ENCODE measurements at places on chromosomes 5 and 9.

DNA sequence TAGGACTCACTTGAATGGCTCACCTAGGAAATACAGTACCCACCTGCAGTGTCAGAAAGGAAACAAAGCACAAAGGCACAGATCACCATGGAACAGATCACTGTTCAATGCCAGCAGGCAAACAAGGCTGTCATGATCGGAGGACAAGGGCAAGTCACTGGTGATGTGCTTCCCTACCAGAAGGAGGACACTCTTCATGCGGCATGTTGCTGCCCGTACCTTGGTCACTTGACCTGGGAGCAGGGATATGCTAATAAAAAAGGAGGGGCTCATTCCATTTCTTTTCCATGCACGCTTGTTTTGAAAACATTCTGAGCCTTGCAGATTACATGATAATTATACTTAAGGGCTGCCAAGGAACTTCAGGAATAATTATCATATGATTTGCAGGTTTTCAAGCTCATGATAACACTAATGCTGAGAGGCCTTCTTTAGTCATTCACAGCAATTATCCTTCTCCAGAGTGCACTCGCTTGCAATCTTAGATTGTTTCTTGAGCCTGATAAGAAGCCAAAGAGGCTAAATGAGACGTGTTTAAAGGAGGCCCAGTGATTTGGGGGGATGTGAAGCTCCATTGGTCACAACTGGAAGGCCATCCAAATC, 36.1 kb upstream of the STARD4 start:
- H3K4me1 ChIP-seq: peaks cover 9% of the 10 kb centered on the region
- no peak overlapping the region for H3K27ac ChIP-seq
- H3K27me3 ChIP-seq: peaks cover 29% of the 10 kb centered on the region
- H3K36me3 ChIP-seq: peaks cover 3% of the 10 kb centered on the region

DNA sequence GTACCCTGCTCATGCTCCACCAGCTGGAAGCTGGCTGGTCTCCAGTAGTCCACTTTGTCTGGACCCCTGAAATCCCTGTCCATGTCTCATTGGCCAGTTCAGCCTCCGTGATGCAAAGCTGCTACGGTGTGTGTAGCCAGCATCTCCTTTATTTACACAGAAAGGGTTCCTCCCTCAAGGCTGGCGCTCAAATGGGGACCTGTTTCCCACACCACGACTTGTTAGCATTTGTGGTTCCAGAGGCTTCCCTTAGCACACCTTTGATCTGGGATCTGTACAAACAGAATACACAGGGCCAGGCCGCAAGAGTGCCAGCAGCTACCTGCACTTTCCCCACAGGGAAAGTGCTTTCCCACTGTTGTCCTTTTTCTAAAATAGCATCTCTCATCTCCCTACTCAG, 5.7 kb upstream of the SMU1 start:
- H3K27ac ChIP-seq: no peak overlapping the region
- no peak overlapping the region for H3K4me3 ChIP-seq
- peaks cover 1% of the 10 kb centered on the region for H3K36me3 ChIP-seq
- no peaks in the 10 kb centered on the region for H3K27me3 ChIP-seq
- H3K4me1 ChIP-seq: peaks cover 15% of the 10 kb centered on the region

DNA sequence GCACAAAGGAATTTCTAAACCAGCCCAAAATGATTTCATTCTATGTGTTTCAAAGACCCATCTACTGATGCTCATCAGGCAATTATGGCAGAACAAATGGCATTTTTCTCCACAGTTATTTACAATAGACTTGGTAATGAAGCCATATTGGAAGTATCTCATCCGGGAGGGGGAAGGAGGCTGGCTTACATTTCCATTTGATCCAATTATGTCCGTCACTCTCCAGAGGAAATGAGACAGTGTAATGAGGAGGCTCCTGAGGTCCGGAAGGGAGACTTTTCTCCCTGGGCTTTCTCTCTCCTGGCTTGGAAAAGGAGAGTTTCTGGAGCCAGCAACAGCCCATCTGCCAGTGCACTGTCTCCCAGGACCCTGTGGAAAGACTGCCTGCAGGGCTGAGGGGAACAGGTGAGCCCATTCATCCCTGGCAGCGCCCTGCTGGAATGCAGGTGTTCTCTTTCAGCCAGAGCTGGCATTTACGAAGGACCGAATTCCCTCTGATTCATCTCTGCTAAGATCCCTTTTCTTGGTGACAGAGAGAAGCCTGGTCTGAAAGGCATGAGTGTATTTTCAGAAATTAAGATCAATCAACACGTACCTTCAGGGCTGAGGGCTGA, 54.9 kb upstream of the SAP30L start:
- H3K27ac ChIP-seq: no peak overlapping the region
- H3K4me3 ChIP-seq: no peak overlapping the region
- DNase-seq: no peak
- H3K27me3 ChIP-seq: no peaks in the 10 kb centered on the region
- peaks cover 4% of the 10 kb centered on the region for H3K36me3 ChIP-seq

DNA sequence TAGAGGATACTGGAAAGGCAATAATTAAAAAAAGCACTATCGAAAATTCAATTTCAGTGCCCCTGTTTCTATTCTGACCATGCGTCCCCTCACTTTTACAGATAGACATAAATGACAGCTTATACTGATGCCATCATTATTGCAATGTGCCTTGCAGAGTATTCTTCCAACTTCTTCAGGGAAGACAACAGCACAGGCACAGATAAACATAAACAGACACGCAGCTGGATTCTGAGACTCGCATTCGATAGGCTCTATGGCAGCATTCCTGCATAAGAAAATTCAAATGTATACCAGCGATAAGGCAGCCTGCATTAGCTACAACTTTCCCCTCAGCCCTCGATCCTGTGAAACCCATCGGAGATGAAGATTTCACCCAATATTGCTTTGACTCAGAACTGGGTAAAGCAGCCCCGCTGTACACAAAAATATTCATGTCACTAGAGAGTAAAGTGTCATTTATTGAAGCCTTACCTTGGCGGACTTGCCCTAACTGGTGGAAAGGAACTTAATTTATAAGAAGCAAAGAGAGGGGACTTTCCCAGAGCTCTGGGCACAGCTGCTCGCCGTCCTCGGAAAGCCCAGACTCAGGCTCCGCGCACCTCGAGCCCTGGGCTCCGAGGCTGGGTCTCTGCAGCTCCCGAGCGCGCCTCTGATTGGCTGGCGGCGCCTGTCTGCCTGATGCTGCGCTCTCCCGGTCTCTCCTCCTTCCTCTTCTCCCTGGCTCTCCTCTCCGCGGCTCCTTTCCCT, at the start of gene CDH18:
Gene CDH18, minus strand, starts transcription at position 589 of the 750 bp plus-strand sequence. CDS start 149,214 bp downstream, outside the sequence.
- H3K27ac ChIP-seq: no peak within 1 kb of the TSS
- no peak for DNase-seq
- H3K36me3 ChIP-seq: no peaks in the 10 kb centered on the region
- H3K4me1 ChIP-seq: no peaks in the 10 kb centered on the region
- no peak within 1 kb of the TSS for H3K4me3 ChIP-seq

- H3K4me3 ChIP-seq: no peak overlapping the region
- no peak for DNase-seq
- H3K36me3 ChIP-seq: no peaks in the 10 kb centered on the region
- no peak overlapping the region for H3K27ac ChIP-seq
Observed at GRCh38 chr5:113162208-113162607, 185.6 kb downstream of the DCP2 start.

GRCh38 chr5:162956570-162956969, 480.8 kb upstream of the CCNG1 start:
- H3K36me3 ChIP-seq: no peaks in the 10 kb centered on the region
- no peak overlapping the region for H3K4me3 ChIP-seq
- no peak for DNase-seq

GRCh38 chr9:114023961-114024360, 54.1 kb downstream of the AMBP start:
- H3K27ac ChIP-seq: no peak overlapping the region
- no peaks in the 10 kb centered on the region for H3K4me1 ChIP-seq
- no peak overlapping the region for H3K4me3 ChIP-seq
- peaks cover 29% of the 10 kb centered on the region for H3K27me3 ChIP-seq

Measured in central memory CD8-positive, alpha-beta T cell (primary cell).